ENCODE measurements at places on chromosomes 12 and 14. TPM values are rescaled to one million over a fixed set of nuclear protein-coding genes. Genes with fewer than 3 reads are reported as not detected.

Gene SERPINA12
- not detected for total RNA-seq

Gene RNF212B
- not detected for total RNA-seq

Gene KRT86
- total RNA-seq: 2.2 TPM

Gene TAS2R8
- total RNA-seq: not detected

Gene KLRC3
- total RNA-seq: not detected

Gene OR4E2
- not detected for total RNA-seq

Gene SLC25A47
- not detected for total RNA-seq

Gene RNU7-1
- total RNA-seq: not detected

Gene LMNTD1
- not detected for total RNA-seq

Gene VRTN
- total RNA-seq: not detected

Gene LRP1-AS
- total RNA-seq: not detected

Gene FAM186B
- total RNA-seq: not detected

Gene NPFF
- not detected for total RNA-seq

Gene KRT74
- not detected for total RNA-seq

Gene HOXC5
- 0.80 TPM for total RNA-seq

Gene CCDC38
- not detected for total RNA-seq

Gene TAS2R50
- total RNA-seq: not detected

Gene DENND5B
- total RNA-seq: 8.6 TPM
